ENCODE measurements at places on chromosomes 2 and 18.

- DNase-seq: no peak
Observed at GRCh38 chr2:102635317-102635716, 16.0 kb downstream of the SLC9A2 start.

DNA sequence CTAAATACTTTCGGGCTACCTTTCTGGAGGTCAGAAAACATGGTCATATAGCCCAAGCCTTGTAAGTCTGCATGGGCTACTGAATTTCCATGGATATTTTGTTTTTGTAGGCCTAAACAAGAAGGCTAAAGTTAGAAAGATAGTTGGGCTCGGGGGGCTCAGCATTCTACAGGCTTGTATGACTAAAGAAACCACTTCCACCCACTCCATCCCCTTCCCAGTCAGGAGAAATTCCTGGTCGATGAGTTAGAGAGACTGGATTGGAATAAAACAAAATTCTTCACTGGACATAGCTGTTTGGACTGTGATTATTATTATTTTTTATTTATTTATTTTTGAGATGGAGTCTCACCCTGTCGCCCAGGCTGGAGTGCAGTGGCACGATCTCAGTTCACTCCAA is 539.4 kb upstream of the TNP1 start:
- peak; percentile 79 for DNase-seq

DNA sequence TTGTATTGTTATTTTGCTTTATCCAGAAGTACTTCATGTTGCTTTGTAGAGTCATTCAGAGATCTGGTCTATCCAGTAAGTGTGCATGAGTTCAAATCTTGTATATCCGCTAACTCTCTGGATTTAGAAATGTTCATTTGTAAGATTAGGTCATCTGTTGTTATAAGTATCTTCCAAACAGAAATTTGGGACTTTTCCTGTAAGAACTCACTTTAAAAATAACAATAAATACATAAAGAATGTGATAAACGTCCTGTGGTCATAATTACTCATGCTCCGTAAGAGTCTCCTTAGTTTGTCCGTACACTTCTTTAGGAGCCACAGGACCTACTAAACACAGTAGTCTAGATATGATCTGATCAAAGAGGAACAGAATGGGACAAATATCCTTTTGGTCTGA is 699.9 kb upstream of the SLC8A1 start:
- peak; percentile 18 for DNase-seq

DNA sequence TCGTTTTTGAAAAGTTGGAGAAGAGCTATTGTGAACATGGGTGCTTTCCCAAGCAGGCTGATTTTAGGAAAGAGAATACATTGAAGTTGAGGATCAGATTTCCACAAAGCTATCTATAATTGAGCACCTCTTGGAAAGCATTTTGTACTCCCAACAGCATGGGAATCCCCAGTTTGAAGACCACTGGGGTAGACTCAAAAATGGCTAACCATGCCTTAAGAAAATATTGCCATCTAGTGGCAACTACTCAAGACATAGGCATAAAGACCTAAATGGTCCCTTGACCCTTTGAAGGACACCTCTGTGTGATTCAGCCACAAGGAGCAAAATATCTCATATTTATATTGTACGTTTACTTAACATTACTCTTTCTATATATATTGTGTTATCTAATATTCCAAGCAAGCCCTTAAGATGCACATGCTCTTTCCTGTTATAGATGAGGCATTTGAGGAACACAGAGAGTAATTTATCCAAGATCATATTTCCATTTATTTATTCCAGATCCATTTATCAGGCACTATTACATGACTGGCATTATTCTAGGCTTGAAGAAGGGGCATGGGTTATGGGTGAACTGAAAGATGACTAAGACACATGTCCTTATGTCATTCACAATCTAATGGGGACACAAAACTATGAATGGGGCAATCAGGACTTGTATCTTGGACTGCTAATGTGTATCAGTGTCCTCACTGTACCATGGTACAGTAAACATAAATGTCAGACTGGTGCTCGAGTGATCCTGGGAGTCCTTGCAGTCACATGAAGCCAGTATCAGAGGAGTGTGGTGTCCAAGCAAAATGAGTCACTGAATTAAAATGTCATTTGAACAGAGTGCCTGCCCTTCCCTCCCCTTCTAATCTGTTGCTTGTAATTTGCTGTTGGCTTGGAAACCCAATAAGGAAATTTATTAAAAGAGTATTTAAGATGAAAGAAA is 121.0 kb upstream of the XPO1 start:
- no peak for DNase-seq

- no peak for DNase-seq
Observed at GRCh38 chr2:102120701-102121159, 21.8 kb upstream of the IL1R1 start.

DNA sequence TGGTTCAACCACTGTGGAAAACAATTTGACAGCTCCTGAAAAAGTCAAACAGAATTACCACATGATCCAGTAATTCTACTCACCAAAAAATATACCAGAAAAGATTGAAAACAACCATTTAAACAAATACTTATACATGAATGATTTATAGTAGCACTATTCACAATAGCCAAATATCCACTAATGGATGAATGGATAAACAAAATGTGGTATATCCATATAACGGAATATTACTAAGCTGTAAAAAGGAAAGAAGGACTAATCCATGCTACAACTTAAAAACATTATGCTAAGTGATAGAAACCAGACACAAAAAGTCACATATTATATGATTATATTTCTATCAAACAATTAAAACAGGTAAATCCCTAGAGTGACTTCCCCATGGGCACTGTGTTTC is 131.5 kb downstream of the SPOPL start:
- no peak for DNase-seq

DNA sequence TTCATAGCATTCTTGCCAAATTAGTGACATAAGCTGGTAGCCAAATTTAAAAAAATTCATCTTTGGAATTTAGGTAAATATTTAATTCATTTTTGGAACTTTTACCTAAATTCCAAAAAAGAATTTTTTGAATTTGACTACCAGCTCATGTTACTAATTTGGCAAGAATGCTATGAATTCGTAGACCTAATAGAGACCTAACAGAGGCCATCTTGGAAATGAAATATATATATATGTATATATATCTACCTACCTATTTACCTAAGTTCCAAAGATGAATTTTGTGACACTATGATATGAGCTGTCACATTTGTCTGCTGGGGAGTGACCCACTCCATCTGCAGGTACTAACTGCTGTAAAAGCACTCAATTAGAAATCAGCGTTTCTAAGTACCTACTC is 65.6 kb downstream of the MYOM1 start:
- no peak for DNase-seq

DNA sequence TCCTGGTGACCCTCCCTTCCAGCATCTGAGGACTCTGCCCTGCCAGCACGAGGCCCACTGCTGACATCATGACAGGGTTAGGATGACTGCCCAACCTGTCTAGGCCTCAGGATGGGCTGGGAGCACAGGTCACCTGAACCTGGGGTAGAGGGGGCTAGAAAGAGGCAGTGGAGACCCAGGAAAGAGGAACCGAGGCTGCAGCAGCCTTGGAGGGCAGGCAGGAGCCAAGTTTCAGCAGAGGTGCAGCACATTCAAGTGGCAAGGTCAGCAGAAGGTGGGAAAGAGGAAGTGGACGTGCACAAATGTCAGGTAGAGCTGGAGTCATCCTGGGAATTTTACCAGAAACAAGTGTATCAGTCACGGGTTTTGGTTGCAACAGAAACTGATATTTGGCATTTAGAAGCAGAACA is 13.6 kb upstream of the RAB10 start:
- no peak for DNase-seq

DNA sequence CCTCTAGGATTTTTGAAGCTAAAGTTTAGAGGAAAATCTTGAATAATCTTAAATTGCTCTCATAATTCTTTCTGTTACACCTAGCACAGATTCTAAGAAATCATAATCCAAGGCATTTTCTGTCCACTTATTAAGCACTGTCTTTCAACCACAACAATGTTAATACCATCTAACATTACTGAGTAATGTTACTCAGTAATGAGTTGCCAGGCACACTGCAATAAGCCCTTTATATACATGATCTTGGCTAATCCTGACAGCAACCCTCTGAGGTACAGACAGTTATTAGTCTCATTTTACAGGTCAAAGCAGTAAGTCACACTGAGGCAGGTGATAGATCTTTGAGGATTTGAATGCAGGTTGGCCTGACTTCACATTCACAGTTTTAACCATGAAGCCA is 291.9 kb downstream of the ALK start:
- DNase-seq: no peak

DNA sequence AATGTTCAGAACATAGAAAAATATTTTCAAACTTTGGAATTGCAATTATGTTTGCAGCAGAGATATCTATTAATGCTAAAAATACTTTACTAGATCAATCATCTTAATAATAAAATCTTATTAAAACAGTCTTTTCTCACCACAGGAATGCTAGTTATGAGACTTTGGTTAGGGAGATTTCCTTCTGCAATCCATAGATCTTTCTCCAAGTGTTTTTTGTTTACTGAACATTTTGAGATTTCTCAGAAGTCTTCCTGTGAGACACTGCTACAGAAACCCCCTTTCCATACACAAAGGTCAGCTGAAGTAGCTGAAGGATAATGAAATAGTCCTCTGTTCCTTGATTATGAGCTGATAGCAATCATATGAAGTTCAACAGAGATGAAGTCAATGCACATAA is 59.4 kb upstream of the RAPH1 start:
- DNase-seq: peak; percentile 54

GRCh38 chr2:130727286-130727924 is 1.5 kb upstream of the GPR148 start:
- DNase-seq: peak; percentile 17

GRCh38 chr18:10454681-10455557 is 484 bp downstream of the APCDD1 start:
- DNase-seq: no peak

Measured in non-pigmented ciliary epithelial cell (primary cell).